ENCODE measurements at places on chromosomes 6 and 20.

GRCh38 chr20:61569825-61570224 is 317.8 kb downstream of the CDH4 start:
- no peak for DNase-seq

GRCh38 chr20:61170496-61171320 is 81.4 kb upstream of the CDH4 start:
- DNase-seq, result no peak

DNA sequence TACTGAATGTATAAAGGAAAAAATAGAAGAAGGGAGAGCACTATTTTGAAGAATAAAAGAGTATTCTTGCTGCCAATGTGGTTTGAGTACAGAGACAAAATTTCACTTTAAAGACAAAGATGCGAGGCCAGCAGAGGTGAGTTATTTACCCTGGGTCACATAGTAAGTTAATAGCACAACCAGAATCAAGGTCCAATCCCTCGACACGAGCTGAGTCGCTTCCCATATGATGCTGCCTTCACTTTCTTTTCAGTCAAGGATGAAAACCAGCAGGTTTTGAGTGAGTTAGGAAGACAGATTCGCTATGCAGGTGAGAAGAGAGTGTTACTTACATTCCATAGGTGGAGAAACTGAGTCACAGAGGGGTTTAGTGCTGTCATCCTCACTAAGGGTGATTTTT is 75.8 kb downstream of the F13A1 start:
- no peak for DNase-seq

DNA sequence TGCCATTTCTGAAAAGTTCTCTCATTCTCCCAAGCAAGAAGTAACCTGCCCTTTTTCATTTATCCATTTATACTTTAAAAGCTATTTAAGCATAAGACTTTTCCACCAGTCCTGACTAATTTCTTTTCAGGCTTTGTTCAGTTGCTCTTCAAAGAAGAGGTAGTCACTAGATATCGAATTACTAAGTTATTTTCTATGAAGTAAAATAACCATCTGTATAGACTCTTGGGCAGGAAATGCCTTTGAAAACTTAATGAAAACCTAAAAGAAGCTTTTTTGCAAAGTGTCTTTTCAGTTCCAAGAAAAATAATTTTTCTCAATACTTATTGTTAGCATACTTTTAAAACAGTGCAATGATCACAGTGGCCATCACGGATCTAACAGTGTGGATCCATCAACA is 31.3 kb upstream of the LAMP5 start:
- DNase-seq, result no peak

DNA sequence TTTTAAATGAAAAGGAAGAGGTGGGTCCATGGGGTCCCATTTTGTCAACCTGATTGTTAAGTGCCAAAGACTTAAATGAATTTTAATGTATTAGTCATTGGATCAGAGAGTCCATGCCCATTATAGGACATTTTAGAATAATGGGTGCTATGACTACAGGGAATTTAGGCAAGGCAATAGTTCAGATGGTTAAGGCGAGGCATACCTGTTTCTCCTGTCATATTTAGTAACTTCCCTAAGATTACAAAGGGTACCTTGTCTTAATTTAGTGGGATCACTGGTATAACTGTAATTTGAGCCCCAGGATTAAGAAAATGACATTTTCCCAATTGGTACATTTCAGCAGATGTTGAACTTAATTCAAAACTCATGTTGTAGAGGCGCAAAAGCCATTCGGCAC is 88.7 kb upstream of the RNF24 start:
- no peak for DNase-seq

DNA sequence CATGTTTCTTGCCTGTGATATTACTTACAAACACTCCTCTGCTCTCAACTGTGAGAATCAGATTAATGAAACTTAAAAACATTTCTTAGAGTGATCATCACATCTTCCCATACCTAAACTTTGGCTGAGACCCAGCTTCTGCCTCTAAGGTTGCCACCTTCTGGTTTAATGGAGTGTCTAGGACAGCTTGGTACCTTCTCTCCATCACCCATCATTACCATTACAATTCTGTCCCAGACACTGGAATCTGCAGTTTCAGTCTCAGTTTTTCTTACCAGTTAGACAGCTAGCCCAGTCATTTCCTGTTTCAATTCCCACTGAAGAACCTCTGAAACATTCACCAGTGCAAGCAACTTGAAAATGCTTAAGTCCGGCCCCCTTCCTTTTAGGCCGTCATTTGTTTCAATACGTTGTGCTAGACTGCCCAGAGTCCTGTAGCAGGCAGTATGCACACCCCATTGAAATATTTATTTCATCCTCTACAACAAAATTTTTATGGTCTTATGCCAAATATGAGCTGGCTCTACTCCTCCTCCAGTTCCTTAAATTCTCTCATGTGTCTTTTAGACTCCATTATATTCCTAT is 107.0 kb upstream of the FOXO3 start:
- peak; percentile 52 for DNase-seq

DNA sequence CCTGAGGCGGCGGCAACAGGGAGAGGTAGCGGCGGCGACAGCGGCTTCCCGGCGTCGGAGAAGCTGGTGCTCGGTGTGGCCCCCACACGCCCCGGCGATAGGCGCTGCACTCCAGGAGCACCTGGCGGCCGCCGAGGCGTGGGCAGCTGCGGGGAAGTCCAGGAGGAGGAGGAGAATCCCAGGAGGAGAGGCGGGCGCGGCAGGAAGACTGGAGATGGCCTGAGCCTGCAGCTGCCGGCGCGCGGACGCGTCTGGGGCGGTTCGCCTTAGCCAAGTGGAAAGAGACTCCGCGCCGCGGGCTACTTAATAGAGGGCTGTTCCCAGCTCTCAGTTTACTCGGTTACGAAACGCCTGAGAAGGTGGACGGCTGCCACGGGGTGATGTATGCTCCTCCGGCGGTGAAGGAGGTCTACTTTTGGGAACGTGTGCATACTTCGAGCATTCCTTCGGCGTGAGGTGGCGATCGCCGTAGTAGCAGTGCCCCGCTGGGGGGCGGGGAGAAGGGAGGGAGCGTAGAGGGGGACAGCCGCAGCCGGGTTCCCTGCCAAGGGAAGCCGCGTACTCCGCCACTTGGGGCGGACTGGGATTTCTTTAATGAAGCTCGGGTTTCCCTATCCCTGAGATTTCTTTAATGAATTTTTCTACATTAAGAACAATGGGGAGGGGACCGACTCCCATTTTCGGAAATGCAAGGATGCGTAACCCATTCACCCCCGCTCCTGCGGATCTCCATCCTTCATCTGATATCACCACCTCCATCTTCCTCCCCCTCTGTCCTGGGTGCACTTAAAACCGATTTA is at the start of gene COL12A1:
Gene COL12A1 (minus strand): TSS at position 278 of the 800 bp plus-strand sequence. CDS start 3,261 bp downstream, outside the sequence.
- peak; percentile 98 for DNase-seq

DNA sequence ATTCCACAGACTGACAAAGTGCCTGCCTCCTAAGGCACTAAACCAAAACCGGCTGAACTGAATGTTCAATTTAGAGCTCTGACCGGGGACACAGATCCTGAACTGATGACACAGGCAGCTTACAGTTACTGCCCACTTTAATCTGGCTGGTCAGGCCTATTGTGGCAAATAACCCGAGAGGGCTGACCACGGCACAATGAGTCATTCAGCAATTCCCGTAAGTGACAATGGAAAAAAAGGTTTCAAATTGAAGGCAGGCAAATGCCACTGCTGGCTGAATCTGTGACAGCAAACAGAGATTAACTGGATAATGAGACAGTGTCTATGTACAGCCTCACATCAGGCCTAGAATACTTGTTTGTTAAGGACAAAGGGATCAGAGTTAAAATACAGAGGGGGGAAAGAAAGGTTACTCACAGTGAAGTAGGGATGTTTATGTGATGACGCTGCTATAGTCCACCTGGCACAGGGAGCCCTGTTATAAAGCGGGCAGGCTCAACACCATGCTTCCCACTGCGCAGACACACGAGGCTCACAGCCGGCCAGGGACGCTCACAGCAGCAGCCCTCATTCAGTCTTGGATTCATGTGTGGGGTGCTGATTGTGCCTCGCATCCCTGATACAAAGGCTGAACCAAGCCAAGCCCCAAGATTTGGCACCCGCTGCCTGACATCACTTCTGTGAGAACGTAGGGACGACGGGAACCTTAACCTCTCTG is 54.4 kb downstream of the RTN4IP1 start:
- peak; percentile 89 for DNase-seq

DNA sequence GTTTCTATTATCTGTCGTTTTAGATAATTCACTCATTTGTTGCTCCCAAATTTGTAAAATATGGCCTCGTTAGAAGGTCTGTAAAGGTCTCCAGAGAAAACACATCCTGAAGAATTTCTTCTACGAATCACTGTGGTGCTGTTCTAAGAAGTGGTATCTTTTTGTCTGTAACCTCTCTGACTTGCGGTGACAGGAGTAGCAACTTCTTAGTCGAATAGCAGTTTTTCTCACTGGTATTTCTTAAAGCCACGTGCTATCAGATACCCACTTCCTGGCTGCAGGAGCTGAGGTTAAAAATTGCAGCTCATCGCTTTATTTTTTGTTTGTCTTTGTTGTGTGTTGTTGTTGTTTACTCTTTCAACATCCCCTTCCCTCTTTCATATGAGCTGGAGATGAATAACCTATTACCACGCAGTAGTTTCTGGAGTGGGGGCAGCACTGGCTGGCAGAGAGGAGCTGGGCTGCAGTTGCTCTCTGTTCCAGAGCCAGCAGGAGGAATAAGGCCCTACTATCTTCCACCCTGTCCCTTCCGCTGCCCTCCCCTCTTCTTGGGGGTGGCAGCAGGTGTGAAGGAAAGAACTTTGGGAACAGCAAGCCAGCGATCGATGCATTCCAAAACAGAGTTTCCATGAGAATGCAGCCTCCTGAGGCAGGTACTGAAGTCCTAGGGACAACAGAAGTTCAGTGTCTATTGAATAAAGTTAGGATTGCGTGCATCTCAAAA is 64.7 kb downstream of the C6orf118 start:
- no peak for DNase-seq

GRCh38 chr20:44572551-44573500 is 9.6 kb upstream of the PKIG start:
- DNase-seq, result peak; percentile 98
